A549 treated with AZD2906 at 1 μM for 4 hours (cell line): ENCODE measurements at places on chromosomes 13 and 19. TPM values are rescaled to one million over a fixed set of nuclear protein-coding genes. Genes with fewer than 3 reads are reported as not detected.

CYP4F8 gene
- total RNA-seq = not detected in 5 replicates

KLK10 gene
- total RNA-seq = 0.17 to 0.65 TPM (median 0.30 TPM) in 5 replicates

PDX1 gene
- total RNA-seq = 0.03 to 0.12 TPM (median 0.06 TPM) in 5 replicates

LONP1 gene
- total RNA-seq = 49.8 to 62.6 TPM (median 59.8 TPM) in 5 replicates

ELSPBP1 gene
- total RNA-seq = not detected in 5 replicates

MAST3 gene
- total RNA-seq = 1.8 to 2.5 TPM (median 2.2 TPM) in 5 replicates

PRKACA gene
- total RNA-seq = 28.7 to 36.9 TPM (median 29.6 TPM) in 5 replicates

ACP5 gene
- total RNA-seq = 0.14 to 0.39 TPM (median 0.22 TPM) in 5 replicates

GAPDHS gene
- total RNA-seq = 0.08 to 0.14 TPM (median 0.10 TPM) in 5 replicates

DYRK1B gene
- 19.3 to 23.3 TPM (median 20.8 TPM) in 5 replicates for total RNA-seq

PAN3 gene
- 6.2 to 7.9 TPM (median 7.5 TPM) in 5 replicates for total RNA-seq

OR7D2 gene
- total RNA-seq = 0.02 TPM in 2 of 5 replicates, not detected in the others

RASIP1 gene
- 0.42 to 0.98 TPM (median 0.45 TPM) in 5 replicates for total RNA-seq

NCR1 gene
- not detected in 5 replicates for total RNA-seq

KLK14 gene
- 0.17 to 0.61 TPM (median 0.33 TPM) in 5 replicates for total RNA-seq

SMIM17 gene
- 0.08 to 0.11 TPM in 2 of 5 replicates, not detected in the others for total RNA-seq

SPINT2 gene
- total RNA-seq = 232 to 335 TPM (median 321 TPM) in 5 replicates

RYR1 gene
- 4.9 to 6.4 TPM (median 6.1 TPM) in 5 replicates for total RNA-seq

KATNAL1 gene
- 4.7 to 6.8 TPM (median 6.2 TPM) in 5 replicates for total RNA-seq

ALG11 gene
- 5.4 to 12.0 TPM (median 7.3 TPM) in 5 replicates for total RNA-seq

CABP5 gene
- not detected in 5 replicates for total RNA-seq

GJB6 gene
- total RNA-seq = 0.02 to 0.14 TPM in 2 of 5 replicates, not detected in the others

FCGBP gene
- 0.52 to 1.2 TPM (median 0.68 TPM) in 5 replicates for total RNA-seq

ZNF829 gene
- 0.29 to 0.40 TPM (median 0.39 TPM) in 5 replicates for total RNA-seq

S1PR2 gene
- total RNA-seq = 0.38 to 1.1 TPM (median 0.68 TPM) in 5 replicates

B3GNT3 gene
- total RNA-seq = 3.8 to 4.5 TPM (median 4.2 TPM) in 5 replicates

SLC7A10 gene
- 0.09 to 0.15 TPM (median 0.12 TPM) in 5 replicates for total RNA-seq

KIR2DL4 gene
- total RNA-seq = not detected in 5 replicates

ZNF444 gene
- 16.8 to 29.7 TPM (median 28.7 TPM) in 5 replicates for total RNA-seq

PSG2 gene
- total RNA-seq = 0.07 TPM in 1 of 5 replicates, not detected in the others

GPR183 gene
- not detected in 5 replicates for total RNA-seq

CYP4F2 gene
- total RNA-seq = 0.05 to 0.24 TPM (median 0.11 TPM) in 5 replicates

PRR12 gene
- total RNA-seq = 31.0 to 38.2 TPM (median 37.4 TPM) in 5 replicates

GIPR gene
- 2.0 to 3.3 TPM (median 2.9 TPM) in 5 replicates for total RNA-seq

GFY gene
- total RNA-seq = 0.12 to 0.27 TPM (median 0.16 TPM) in 5 replicates
